ENCODE measurements at places on chromosomes 2 and 18.

DNA sequence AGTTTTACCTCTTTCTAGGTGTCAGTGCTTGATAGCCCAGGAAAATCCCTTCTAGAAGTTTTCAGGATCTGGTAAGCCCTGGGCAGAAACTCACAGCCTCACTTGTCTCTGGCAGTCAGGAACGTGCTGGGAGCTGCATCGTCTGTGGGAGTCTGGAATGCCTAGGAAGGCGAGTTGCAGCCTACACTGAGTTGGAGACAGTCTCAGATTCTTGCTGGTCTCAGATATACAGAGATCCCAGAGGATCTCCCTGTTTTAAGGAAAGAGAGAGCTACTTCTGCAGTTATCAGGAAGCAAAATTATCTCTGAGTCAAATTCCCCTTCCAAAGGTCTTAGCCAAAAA is 104.4 kb upstream of the CDC42EP3 start:
- no peaks in the 10 kb centered on the region for H3K36me3 ChIP-seq
- no peak overlapping the region for H3K4me3 ChIP-seq
- H3K27me3 ChIP-seq, result no peaks in the 10 kb centered on the region

DNA sequence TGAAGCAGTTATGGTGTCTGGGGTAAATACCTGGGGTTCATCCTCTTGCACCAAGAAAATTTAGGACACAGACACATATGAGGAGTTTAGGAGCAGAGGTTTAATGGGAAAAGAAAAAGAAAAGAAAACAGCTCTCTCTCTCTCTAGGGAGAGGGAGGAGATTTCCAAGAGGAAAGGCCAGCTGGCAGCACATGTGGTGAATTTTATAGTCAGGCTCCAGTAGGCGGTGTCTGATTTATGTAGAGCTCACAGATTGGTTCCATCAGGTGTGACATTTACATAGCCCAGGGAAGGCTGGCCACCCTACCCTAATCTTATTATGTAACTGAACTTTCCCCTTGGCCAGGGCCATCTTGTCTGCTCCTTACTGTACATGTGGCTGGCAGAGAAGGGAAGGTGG is 297.5 kb upstream of the RGPD4 start:
- H3K27ac ChIP-seq, result no peak overlapping the region
- DNase-seq, result no peak
- no peak overlapping the region for H3K4me3 ChIP-seq
- no peaks in the 10 kb centered on the region for H3K27me3 ChIP-seq
- no peaks in the 10 kb centered on the region for H3K36me3 ChIP-seq

DNA sequence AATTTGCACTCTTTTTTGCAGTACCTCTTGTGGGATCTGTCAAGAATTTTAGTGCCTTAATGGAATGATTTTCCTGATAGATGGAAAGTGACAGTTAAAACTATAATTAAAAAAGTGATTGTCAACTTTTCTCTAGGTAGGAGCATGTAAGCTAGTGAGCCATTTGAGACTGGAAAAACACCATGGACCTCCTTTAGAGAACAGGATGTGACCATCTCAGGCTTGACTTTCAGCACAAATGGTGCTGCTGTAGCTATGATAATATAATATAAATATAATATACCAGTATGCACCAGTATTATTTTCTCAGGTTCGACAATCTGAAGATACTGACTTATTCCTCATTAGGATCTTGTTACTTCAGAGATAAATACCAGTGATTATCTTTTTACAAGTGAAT is 27.8 kb downstream of the ZNF236 start:
- H3K27ac ChIP-seq, result no peak overlapping the region
- no peak for DNase-seq
- H3K4me1 ChIP-seq, result no peaks in the 10 kb centered on the region
- H3K36me3 ChIP-seq, result peaks cover 4% of the 10 kb centered on the region
- H3K27me3 ChIP-seq, result no peaks in the 10 kb centered on the region

DNA sequence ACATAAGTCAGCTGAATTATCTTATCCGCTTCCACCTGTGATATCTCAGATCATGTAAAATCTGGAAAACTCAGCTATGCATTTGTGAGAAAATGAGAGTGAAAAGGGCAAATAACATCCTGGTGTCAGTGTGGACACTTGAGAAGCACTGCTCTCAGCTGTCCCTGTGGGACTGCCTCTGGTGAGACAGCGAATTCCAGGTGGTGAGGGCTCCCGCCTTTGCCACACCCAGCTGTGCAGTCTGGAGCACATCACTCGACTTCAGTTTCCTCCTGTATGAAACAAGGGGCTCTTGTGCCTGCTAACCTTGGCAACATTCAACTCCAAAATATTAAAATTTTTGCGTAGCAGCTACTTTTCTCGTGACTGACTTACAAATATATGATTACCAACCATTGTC is 194.9 kb upstream of the BOD1L2 start:
- DNase-seq, result no peak
- no peaks in the 10 kb centered on the region for H3K27me3 ChIP-seq
- no peaks in the 10 kb centered on the region for H3K4me1 ChIP-seq
- H3K36me3 ChIP-seq, result peaks cover 1% of the 10 kb centered on the region
- H3K4me3 ChIP-seq, result no peak overlapping the region
- no peak overlapping the region for H3K27ac ChIP-seq

GRCh38 chr18:9653390-9653789 is 39.0 kb upstream of the PPP4R1 start:
- H3K4me3 ChIP-seq, result no peak overlapping the region
- H3K27ac ChIP-seq, result peak overlapping the region; percentile 13
- peak; percentile 83 for DNase-seq
- no peaks in the 10 kb centered on the region for H3K4me1 ChIP-seq
- H3K27me3 ChIP-seq, result no peaks in the 10 kb centered on the region

DNA sequence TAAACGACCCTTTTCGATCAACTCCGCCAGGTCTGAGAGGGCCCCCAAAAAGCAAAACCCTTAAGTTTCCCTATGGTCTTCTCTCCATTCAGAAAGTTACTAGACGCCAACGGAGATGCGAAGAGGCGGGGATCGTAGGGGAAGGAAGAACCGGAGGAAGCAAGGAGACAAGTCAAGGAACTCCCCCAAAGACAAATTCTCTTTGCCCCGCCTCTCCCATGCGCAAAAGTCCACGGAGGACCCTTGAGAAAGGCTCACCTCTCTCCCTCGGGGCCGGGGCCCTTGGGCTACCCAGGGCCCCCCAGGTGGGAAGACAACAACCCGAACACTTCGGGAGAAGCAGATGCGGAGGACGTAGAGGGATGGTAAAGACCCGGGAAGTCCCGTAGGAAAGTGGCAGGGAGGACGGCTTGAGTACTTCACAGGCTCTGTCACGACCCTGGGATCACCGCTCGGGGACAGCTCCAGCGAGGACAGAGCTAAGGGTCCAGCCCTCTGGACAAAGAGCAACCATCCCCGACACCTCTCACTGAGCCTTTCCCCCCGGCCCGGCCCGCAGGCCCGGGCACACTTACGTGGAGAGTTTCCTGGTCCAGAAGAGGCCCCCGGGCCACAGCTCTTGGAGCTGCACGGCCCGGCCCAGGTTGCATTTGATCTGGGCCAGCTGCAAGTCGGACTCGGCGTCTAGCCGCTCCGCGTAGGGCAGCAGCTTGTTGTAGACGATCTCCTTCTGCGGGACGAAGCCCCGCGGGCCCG is 647 bp downstream of the PSME4 start:
- H3K27ac ChIP-seq, result peak overlapping the region; percentile 66
- H3K36me3 ChIP-seq, result no peaks in the 10 kb centered on the region
- H3K4me3 ChIP-seq, result peak overlapping the region; percentile 77
- H3K27me3 ChIP-seq, result no peaks in the 10 kb centered on the region
- DNase-seq, result peak; percentile 76
- H3K4me1 ChIP-seq, result peaks cover 5% of the 10 kb centered on the region

DNA sequence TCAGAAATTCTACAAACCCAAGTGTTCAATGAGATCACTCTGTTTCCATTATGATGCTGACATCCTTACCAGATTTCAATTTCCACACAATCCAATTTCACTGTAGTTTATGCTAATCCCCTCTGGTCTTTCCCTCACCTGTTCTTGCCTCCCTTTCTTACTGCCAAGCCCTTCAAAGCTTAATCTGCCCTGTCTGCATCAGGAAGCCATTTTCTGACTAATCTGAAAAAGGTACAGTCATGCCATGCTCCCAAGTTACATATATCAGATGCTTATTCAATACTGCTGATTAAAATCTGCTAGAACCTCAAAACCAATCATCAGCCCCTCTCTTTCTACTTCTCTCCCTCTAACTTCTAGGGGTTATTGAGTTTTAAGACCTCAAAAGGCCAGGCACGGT is 8.9 kb downstream of the KRTCAP3 start:
- H3K27me3 ChIP-seq, result no peaks in the 10 kb centered on the region
- H3K36me3 ChIP-seq, result peaks cover 9% of the 10 kb centered on the region
- H3K27ac ChIP-seq, result no peak overlapping the region

DNA sequence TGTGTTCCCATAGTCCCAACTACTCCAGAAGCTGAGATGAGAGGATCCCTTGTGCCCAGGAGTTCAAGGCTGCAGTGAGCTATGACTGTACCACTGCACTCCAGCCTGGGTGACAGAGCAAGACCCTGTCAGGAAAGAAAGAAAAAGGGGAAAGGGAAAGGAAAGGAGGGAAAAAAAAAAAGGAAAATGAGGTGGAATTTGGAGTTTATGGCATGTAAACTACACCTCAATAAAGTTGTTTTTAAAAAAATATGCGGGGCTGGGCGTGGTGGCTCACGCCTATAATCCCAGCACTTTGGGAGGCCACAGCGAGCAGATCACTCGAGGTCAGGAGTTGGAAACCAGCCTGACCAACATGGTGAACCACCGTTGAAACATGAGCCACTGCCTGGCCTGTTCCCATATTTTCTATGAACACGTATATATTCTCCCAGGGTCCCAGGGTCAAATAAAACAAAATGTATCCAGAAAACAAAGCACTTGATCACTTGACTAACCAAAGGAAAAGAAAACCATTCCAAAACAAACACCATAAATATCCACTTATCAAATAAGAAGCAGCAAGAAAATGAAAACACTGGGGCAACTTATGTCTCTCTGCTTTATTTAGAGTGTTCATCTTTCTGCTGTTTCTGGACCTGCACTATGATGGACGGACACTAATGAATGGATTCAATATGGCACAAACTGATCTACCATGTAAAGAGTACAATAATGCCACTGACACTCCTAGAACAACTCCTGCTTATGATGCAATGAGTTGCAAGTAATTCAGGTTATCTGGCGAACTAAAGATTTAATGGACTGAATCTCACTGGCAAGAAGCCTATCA is 56.8 kb downstream of the ASXL2 start:
- H3K4me1 ChIP-seq, result no peaks in the 10 kb centered on the region
- DNase-seq, result no peak
- no peaks in the 10 kb centered on the region for H3K27me3 ChIP-seq

DNA sequence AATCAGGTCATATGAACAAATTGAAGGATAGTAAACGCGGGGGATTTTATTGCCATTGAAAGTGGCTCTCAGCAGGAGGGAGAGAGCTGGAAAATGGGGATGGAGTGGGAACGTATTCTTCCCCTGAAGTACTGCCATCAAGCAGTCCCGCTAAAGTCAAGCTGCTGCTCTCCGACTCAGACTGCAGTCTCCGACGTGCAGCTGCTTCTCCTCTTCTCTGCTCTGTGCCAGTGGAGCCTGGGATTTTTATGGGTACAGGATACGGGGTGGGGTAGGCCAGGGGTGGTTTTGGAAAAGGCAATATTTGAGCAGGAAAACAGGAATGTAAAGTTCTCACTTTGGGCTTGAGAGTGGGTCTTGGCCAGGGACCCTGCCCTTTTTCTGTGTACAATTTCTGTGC is 33.0 kb downstream of the KCTD18 start:
- no peaks in the 10 kb centered on the region for H3K4me1 ChIP-seq
- no peak for DNase-seq
- no peak overlapping the region for H3K4me3 ChIP-seq
- no peaks in the 10 kb centered on the region for H3K27me3 ChIP-seq
- H3K36me3 ChIP-seq, result peaks cover 7% of the 10 kb centered on the region

All from aorta (tissue), 5 donors.